Heart left ventricle (tissue), 16 donors: ENCODE measurements at places on chromosomes 13 and 19. TPM values are rescaled to one million over a fixed set of nuclear protein-coding genes. Genes with fewer than 3 reads are reported as not detected.

DNA sequence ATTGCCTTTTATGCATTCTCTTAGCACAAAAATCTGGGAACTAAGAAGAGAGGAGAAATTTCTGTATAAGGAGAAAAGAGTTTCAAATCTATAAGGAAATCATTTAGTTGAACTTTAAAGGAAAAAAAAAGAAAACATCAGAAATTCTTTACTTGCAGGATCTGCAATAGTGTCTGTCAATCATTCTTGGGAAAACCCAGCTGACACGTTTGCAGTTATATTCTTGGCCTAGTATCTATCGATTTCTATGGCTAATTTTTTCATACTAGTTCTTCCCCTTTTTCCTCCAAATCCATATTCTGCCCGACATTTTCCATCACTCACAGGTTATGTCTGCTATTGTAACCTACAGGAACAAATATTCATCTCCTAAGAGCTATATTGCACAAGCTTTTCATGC lies 160.7 kb downstream of the ABCC4 start:
- H3K4me1 ChIP-seq, result no peaks in the 10 kb centered on the region
- H3K27me3 ChIP-seq, result no peaks in the 10 kb centered on the region
- no peak overlapping the region for H3K4me3 ChIP-seq

- H3K27ac ChIP-seq, result peak overlapping the region; percentile 93
- no peak overlapping the region for H3K4me3 ChIP-seq
- DNase-seq, result no peak
- peaks cover 33% of the 10 kb centered on the region for H3K36me3 ChIP-seq
Observed at GRCh38 chr19:38693380-38694223, 46.2 kb downstream of the ACTN4 start.

DNA sequence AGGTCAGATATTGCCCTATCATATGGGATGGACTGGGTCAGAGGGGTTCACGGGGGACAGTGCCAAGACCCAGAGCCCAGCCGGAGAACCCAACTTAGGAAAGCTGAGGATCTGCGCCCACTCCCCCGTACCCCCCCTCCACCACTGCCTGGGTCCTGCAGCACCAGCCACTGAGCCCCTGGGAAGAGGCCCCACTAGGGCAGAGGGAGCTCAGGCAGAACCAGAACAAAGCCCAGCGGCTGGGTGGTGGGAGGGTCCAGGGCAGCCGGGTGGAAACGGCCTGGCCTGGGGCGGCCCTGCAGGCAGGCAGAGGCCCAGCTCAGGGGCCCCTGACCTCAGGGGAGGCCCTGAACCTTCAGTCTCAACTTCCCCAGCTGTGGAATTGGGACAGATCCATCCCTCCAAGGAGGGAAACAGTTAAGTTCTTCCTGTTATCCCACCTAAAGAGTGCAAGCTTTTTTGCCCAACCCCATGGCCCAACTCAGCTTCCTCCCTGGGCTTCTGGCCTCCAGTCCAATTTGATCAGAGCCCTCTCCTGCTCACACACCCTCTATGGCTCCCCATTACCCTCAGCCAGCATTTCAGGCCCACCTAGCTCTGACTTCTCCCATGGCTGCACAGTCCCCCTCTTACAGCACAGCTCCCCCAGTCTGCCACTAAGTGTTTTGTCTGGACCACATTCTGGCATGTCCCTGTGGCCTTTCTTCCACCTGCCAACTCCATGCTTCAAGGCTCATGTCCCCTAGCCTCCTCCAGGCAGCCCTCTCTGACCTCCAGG lies 3.1 kb downstream of the NR2F6 start:
- peak overlapping the region; percentile 94 for H3K27ac ChIP-seq
- H3K36me3 ChIP-seq, result peaks cover 22% of the 10 kb centered on the region
- peaks cover 35% of the 10 kb centered on the region for H3K4me1 ChIP-seq

- no peaks in the 10 kb centered on the region for H3K36me3 ChIP-seq
- no peak overlapping the region for H3K27ac ChIP-seq
- no peak overlapping the region for H3K4me3 ChIP-seq
- DNase-seq, result no peak
Observed at GRCh38 chr13:24650161-24650560, 30.0 kb upstream of the ATP12A start.

DNA sequence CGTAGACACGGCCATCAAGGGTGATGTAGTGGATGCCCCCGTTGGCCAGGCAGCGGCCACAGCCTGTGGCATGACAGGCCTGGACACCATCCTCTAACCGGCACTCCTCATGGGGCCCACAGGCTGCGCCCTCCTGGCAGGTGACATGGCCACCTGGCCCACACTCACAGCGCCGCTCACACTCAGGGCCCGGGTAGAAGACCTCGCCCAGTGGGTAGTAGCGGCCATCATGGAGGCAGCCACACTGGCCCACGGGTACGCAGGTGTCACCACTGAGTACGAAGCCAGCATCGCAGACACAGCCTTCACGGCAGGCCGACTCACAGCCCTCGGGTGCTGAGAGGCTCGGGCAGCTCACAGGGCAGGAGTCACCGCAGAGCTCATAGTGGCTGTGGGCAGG lies 27.2 kb upstream of the FBL start:
- no peaks in the 10 kb centered on the region for H3K4me1 ChIP-seq
- H3K4me3 ChIP-seq, result no peak overlapping the region
- no peak overlapping the region for H3K27ac ChIP-seq
- peaks cover 3% of the 10 kb centered on the region for H3K27me3 ChIP-seq
- DNase-seq, result no peak

GRCh38 chr19:16325641-16326400 lies 1.2 kb downstream of the KLF2 start:
- H3K36me3 ChIP-seq, result peaks cover 7% of the 10 kb centered on the region
- DNase-seq, result peak; percentile 72
- H3K4me1 ChIP-seq, result peaks cover 9% of the 10 kb centered on the region
- H3K27me3 ChIP-seq, result no peaks in the 10 kb centered on the region
- peak overlapping the region; percentile 86 for H3K4me3 ChIP-seq
- H3K27ac ChIP-seq, result peak overlapping the region; percentile 98

DNA sequence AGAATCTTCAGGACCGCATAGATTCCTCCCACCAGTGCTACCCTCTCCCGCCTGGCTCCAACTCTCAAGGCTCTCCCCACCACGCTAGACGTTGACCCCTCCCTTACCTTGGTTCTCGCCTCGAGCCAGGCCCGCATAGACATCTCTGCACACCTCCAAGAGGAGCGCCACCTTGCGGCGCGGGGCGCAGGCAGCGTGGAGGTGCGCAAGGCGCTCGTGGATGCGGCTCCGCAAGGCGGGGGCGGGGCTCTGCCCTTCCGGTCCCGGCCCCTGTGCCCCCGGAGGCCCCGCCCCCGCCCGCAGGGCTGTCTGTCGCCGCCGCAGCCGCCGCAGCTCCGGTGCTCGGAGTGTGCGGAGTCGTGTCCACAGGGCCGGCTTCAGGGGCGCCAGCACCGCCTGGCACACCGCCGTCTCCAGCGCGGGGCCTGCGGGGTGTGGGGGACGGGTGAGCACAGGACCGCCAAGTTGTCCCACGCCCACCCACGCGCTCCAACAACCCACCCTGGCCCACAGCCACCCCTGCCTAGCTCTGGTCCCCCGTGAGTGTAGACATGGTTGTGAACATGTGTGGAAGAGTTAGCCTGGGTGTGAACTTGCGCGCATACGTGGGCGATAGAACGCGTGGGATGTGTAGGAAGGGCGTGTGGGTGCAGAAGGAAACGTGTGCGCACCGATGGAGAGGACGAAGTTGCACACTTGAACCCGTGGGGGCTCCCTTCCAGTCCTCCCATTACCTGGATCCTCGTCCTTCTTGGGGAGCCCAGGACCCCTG lies 8.1 kb downstream of the RINL start:
- H3K36me3 ChIP-seq, result no peaks in the 10 kb centered on the region
- DNase-seq, result peak; percentile 90
- peak overlapping the region; percentile 15 for H3K4me3 ChIP-seq
- H3K27ac ChIP-seq, result peak overlapping the region; percentile 57

- H3K4me3 ChIP-seq, result no peak overlapping the region
- H3K27ac ChIP-seq, result no peak overlapping the region
- no peaks in the 10 kb centered on the region for H3K36me3 ChIP-seq
- no peak for DNase-seq
- H3K27me3 ChIP-seq, result no peaks in the 10 kb centered on the region
Observed at GRCh38 chr13:43284162-43284561, 260.8 kb downstream of the DNAJC15 start.

DNA sequence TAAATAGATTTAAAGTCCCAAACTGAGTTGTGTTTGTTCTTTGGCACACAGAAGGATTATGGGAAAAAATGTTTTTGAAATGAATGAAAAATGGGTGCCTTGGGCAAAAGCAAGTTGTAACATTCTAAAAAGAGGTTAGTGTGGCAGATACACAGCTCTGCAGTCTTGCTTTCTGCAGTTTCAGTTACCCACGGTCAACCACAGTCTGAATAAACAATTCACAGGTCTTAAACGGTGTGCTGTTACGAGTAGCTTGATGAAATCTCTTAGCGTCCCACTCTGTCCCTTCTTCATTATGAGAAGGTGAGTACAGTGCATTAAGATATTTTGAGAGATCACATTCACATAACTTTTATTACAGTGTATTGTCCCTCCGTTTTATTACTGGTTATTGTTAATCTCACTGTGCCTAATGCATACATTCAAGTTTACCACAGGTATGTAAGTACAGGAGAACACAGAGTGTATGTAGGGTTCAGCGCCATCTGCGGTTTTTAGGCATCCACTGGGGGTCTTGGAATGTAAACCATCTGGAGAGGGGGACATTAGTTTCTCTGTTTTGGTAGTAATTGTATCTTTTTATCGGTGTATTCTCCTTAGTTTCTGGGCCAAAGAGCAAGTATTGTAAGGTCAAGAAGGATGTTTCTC lies 8.1 kb downstream of the FARP1 start:
- H3K27me3 ChIP-seq, result no peaks in the 10 kb centered on the region
- DNase-seq, result no peak
- no peak overlapping the region for H3K4me3 ChIP-seq
- no peaks in the 10 kb centered on the region for H3K4me1 ChIP-seq
- H3K27ac ChIP-seq, result no peak overlapping the region

DNA sequence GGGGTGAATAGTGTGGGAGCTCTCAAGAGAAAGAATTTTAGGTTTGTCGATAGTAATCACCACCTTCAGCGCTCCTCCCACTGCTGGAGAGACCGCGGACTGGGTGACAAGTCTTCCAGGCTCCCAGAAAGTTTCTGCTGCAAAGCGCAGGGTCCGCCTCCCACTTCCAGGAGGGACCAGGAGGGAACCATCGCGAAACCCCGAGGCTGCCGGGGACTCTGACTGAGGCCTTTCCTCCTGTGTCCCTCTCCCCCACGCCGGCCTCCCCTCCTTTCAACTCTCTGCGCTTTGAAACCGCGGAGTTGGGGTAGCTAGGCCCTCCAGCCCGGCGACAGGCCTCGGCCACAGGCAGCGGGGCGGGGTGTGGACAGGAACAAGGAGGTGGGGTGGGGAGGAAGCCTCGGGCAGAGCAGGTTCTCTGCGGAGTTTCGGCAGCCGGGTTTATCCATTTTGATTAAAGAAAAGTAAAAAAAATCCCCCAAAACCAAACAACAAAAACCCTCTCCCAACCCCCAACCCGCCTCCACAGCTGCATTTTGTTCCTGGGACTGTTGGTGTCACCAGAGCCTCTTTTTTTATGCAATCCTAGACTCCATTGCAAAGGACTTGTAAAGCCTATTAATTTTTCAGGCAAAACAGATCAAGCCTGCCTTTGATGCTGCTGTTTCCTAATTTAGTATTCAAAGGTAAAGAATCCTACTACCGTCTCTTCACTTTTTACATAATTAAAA lies 157.2 kb downstream of the TM9SF2 start:
- no peaks in the 10 kb centered on the region for H3K36me3 ChIP-seq
- peaks cover 27% of the 10 kb centered on the region for H3K4me1 ChIP-seq
- no peaks in the 10 kb centered on the region for H3K27me3 ChIP-seq
- peak overlapping the region; percentile 59 for H3K4me3 ChIP-seq
- peak overlapping the region; percentile 80 for H3K27ac ChIP-seq
- peak; percentile 49 for DNase-seq

GRCh38 chr19:46115396-46116106 lies 8.9 kb downstream of the IGFL3 start:
- no peaks in the 10 kb centered on the region for H3K36me3 ChIP-seq
- H3K27me3 ChIP-seq, result peaks cover 8% of the 10 kb centered on the region
- no peak overlapping the region for H3K4me3 ChIP-seq
- DNase-seq, result no peak

DNA sequence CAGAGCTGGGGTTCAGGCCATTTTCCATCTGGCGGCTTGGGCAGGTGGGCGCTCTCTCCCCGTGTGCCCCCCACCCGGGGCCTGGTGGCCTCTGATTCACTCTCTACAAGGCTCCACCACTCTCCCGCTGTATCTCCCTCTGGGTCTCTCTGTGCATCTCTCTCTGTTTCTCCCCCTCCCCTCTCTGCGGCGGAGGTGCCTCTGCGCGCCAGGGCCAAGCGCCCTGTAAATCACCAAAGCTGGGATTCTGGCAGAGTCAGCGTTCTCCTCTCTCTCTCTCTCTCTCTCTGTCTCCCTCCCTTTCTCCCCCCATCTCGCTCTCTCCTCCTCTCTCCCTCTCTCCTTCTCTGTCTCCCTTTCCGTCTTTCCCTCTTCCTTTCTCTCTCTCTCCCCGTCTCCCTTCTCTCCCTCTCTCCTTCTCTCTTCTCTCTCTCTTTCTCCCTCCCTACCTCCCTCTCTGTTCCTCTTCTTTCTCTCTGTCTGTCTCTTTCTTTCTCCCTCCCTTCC lies 3.9 kb downstream of the NFIC start:
- H3K36me3 ChIP-seq, result no peaks in the 10 kb centered on the region
- H3K27ac ChIP-seq, result peak overlapping the region; percentile 97
- H3K4me1 ChIP-seq, result peaks cover 26% of the 10 kb centered on the region
- DNase-seq, result no peak
- H3K27me3 ChIP-seq, result no peaks in the 10 kb centered on the region

DNA sequence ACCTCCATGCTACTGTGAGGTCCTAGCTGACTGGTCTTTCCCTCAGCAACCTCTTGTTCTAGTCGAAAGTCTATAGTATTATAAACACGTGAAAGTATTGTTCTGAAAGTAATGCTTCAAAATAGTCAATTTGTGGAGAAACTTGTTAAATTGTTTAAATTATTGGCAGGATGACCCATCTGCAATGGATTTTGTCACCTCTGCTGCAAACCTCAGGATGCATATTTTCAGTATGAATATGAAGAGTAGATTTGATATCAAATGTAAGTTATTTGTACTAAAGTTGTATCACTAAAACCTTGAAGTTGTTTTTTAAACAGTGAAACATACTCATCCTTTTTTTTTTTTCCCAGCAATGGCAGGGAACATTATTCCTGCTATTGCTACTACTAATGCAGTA lies 25.9 kb downstream of the UBA2 start:
- H3K27me3 ChIP-seq, result no peaks in the 10 kb centered on the region
- H3K27ac ChIP-seq, result no peak overlapping the region
- H3K36me3 ChIP-seq, result peaks cover 18% of the 10 kb centered on the region
- peaks cover 10% of the 10 kb centered on the region for H3K4me1 ChIP-seq
- no peak for DNase-seq

GRCh38 chr13:113502686-113503085 lies 12.2 kb upstream of the DCUN1D2 start:
- H3K4me1 ChIP-seq, result peaks cover 31% of the 10 kb centered on the region
- peaks cover 89% of the 10 kb centered on the region for H3K36me3 ChIP-seq
- DNase-seq, result no peak
- no peak overlapping the region for H3K27ac ChIP-seq
- H3K27me3 ChIP-seq, result no peaks in the 10 kb centered on the region

The SERPINE3 gene
- polyA plus RNA-seq, result not detected

The ZNF665 gene
- 1.2 TPM for polyA plus RNA-seq

The CAPS gene
- 4.8 TPM for polyA plus RNA-seq

The CPT1C gene
- polyA plus RNA-seq, result 3.1 TPM

The XAB2 gene
- 25.0 TPM for polyA plus RNA-seq

The CEACAM3 gene
- polyA plus RNA-seq, result 0.07 TPM
